Osteoblast (primary cell): ENCODE measurements at places on chromosomes 7 and 10. TPM values are rescaled to one million over a fixed set of nuclear protein-coding genes. Genes with fewer than 3 reads are reported as not detected.

- peaks cover under 1% of the 10 kb centered on the region for H3K4me1 ChIP-seq
- no peak overlapping the region for H3K27ac ChIP-seq
- H3K36me3 ChIP-seq, result no peaks in the 10 kb centered on the region
- no peaks in the 10 kb centered on the region for H3K27me3 ChIP-seq
- H3K4me3 ChIP-seq, result no peak overlapping the region
- DNase-seq, result no peak
Observed at GRCh38 chr7:121187222-121187621, 141.6 kb upstream of the WNT16 start.

DNA sequence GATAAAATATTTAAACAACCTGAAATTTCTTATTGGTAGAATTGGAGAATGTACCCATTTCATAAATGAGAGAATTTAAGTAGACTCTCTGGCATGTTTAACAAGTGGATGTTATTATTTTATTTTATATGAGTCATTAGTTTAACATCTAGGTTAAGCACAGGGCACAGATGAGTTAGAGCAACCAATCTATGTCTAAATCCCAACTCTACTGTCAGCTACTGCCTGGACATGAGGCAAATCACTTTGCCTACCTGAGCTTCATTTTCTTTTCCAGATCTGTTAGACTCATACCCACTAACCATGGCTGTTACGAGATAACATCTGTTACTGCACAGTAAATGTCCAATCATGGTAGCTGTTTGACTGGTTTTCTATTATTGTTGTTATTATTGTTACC is 251.1 kb downstream of the INHBA start:
- no peaks in the 10 kb centered on the region for H3K27me3 ChIP-seq
- no peak for DNase-seq
- H3K27ac ChIP-seq, result no peak overlapping the region
- no peaks in the 10 kb centered on the region for H3K36me3 ChIP-seq

Gene OR6B1
- not detected in 2 replicates for total RNA-seq

GRCh38 chr10:80136134-80136571 is 3.6 kb downstream of the PLAC9 start:
- peaks cover 40% of the 10 kb centered on the region for H3K4me1 ChIP-seq
- peak overlapping the region; percentile 89 for H3K27ac ChIP-seq
- no peaks in the 10 kb centered on the region for H3K27me3 ChIP-seq

DNA sequence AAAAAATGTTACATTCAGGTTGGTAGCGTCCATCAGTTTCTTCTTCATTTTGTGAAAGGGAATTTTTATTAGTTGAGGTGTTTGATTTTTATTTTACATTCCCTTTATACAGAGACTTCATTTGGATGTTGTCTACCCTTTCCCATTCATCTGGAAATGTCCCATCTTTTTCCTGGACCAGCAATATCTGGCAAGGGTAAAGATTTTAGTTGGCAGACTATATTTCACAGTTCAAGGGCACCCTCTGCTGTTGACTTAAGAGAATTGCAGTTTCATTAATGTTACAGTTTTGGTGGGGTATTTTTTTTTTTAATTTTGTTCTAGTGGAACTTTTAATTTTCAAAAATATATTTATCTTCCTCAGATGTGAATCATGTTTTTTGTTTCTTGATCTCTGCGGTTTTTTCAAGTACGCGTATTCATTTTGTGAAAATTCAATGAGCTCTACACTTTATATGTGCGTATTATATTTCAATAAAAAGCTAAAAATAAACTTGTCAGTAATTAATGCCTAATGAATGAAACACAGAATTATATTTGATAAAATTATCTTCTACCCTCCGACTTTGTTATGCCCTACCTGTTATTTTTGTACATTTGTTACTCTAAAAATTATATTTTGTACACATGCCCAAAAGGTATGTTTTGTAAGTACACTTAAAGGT is 97.9 kb upstream of the KLF14 start:
- no peak overlapping the region for H3K27ac ChIP-seq
- H3K36me3 ChIP-seq, result no peaks in the 10 kb centered on the region
- H3K4me3 ChIP-seq, result no peak overlapping the region
- no peaks in the 10 kb centered on the region for H3K27me3 ChIP-seq
- no peaks in the 10 kb centered on the region for H3K4me1 ChIP-seq

DNA sequence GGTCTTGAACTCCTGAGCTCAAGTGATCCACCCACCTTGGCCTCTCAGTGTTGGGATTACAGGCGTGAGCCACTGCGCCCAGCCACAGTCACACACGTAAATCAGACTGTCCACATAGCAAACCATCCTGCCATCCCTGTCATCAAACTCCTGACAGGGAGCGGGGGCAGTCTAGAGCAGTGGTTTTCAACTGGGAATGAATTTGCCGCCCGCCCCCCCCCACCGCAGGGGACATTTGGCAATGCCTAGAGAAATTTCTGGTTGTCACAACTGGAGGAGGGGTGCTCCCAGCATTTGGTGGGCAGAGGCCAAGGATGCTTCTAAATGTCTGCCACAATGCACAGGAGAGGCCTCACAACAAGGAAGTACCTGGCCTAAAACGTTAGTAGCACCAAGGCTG is 24.1 kb downstream of the CAMK2G start:
- peaks cover 5% of the 10 kb centered on the region for H3K4me1 ChIP-seq
- H3K27ac ChIP-seq, result no peak overlapping the region
- DNase-seq, result no peak
- H3K27me3 ChIP-seq, result no peaks in the 10 kb centered on the region
- H3K36me3 ChIP-seq, result peaks cover 43% of the 10 kb centered on the region

Gene MMRN2
- total RNA-seq, result 1.1 and 3.5 TPM in 2 replicates

Gene HSPA14
- 11.9 and 12.7 TPM in 2 replicates for total RNA-seq

- no peak for DNase-seq
- no peak overlapping the region for H3K27ac ChIP-seq
- H3K4me3 ChIP-seq, result no peak overlapping the region
- no peaks in the 10 kb centered on the region for H3K36me3 ChIP-seq
Observed at GRCh38 chr7:30178748-30179436, 44.1 kb downstream of the MTURN start.

Gene A1CF
- not detected in 2 replicates for total RNA-seq

Gene DUS4L
- 5.4 and 8.5 TPM in 2 replicates for total RNA-seq

DNA sequence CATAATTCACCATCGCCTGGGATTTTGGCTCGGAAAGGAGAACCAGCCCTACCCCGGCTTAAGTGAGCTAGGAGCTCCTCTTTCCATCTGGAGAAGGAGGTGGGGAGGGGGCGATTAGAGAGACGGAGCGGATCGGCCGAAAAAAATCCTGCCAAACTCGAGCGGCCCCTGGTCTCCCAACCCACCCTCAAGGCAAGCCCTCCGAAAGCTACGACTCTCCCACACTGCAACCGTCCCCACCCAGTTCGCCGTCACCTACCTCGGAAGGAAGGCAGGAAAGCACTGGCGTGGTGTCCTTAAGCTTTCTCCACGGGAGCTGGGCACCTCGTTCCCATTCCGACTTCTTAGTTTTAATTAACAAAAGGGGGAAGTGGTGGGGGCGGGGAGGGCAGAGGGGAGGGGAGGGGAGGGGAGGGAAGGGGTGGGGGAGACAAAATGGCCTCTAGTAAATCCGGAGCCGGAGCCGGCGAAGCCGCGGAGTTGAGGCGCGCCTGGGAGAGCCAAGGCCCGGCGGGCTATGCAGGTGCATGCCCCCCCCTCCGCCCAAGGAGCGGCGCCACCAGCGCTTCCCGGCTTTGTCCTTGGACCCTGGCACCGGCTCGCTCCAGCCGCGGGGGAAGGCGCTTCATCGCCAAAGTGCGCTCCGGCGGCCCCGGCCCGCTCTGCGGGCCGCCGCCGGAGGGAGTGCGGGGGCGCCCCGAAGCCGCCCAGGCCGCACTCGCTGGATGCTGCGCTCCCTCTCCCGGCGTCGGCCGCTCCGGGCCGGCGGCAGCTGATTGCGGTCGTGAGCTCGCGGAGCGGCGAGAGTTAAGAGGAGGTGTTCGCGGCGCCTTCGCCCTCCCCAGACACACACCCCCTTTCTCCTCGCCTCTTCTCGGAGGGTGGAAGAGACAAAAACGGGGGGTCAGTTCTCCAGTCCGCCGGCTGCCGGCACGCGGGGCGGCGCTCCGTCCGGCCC is at the start of gene LRRC4:
Gene LRRC4 (minus strand): TSS at position 784 of the 958 bp plus-strand sequence. CDS start 797 bp downstream, outside the sequence.
- H3K4me3 ChIP-seq, result peak within 1 kb of the TSS; percentile 67

DNA sequence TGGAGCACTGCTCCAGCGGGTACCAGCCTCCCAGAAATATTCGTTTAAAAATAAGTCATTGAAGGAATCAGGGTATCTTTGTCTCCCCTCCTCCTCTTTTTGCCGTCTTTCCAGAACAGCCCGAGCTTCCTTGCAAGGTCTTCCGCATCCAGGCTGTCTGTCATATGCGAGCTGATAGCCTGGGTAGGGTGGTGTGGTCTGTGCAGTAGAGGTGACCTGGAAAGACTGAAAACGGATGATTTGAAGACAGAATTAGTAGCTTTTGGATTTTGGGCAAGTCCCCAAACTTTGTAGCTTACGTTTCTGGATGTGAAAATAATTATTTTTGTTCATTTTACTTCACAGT is 480 bp downstream of the VPS50 start:
- no peaks in the 10 kb centered on the region for H3K27me3 ChIP-seq
- DNase-seq, result no peak
- H3K36me3 ChIP-seq, result no peaks in the 10 kb centered on the region
- peak overlapping the region; percentile 87 for H3K4me3 ChIP-seq
- H3K4me1 ChIP-seq, result peaks cover 13% of the 10 kb centered on the region

Gene PNLIPRP2
- total RNA-seq, result not detected in 2 replicates

GRCh38 chr10:76040830-76041220 is 609.4 kb downstream of the LRMDA start:
- no peak for DNase-seq
- peaks cover 3% of the 10 kb centered on the region for H3K4me1 ChIP-seq
- peaks cover 3% of the 10 kb centered on the region for H3K27me3 ChIP-seq
- H3K36me3 ChIP-seq, result no peaks in the 10 kb centered on the region
- H3K27ac ChIP-seq, result no peak overlapping the region

- no peak overlapping the region for H3K27ac ChIP-seq
- DNase-seq, result no peak
- peaks cover 5% of the 10 kb centered on the region for H3K27me3 ChIP-seq
- no peaks in the 10 kb centered on the region for H3K36me3 ChIP-seq
- H3K4me1 ChIP-seq, result no peaks in the 10 kb centered on the region
- H3K4me3 ChIP-seq, result no peak overlapping the region
Observed at GRCh38 chr10:75910032-75910431, 478.6 kb downstream of the LRMDA start.

DNA sequence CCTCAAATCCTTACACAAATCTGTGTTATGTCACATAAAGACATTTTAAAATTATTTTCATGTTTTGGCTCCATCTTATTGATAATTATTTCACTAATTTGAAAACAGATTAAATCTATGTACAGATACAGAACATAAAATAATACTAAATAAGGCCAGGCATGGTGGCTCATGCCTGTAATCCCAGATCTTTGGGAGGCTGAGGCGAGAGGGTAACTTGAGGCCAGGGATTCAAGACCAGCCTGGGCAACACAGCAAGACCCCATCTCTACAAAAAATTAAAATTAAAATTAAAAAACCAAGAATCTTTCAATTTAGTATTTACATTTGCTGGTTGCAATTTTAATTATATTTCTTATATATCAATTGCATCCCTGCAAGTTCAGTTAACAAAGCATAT is 246.4 kb upstream of the MKLN1 start:
- no peaks in the 10 kb centered on the region for H3K27me3 ChIP-seq
- peaks cover 19% of the 10 kb centered on the region for H3K4me1 ChIP-seq
- no peak for DNase-seq
- no peak overlapping the region for H3K4me3 ChIP-seq
- peaks cover 12% of the 10 kb centered on the region for H3K36me3 ChIP-seq

GRCh38 chr7:47301657-47302295 is 280.1 kb downstream of the TNS3 start:
- H3K36me3 ChIP-seq, result peaks cover 57% of the 10 kb centered on the region
- DNase-seq, result peak; percentile 60
- no peaks in the 10 kb centered on the region for H3K4me1 ChIP-seq
- H3K27ac ChIP-seq, result no peak overlapping the region

DNA sequence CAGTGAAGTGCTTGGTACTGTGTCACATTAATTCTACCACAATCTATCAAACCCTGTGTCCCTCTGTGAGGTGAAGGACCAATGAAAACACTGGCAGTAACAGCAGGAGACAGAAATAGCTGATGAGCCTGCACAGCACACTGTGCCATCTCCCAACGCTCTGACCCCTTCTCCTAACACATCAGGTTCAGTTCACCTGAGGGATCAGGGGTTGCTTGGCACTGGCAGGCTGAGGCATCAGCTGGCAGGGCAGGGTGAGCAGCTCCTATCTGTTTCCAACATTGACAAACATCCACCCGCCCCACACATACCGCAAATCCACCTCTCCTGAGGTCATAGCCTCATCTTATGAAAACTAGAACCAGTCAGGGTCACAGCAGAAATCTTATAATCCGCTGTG is 120.9 kb downstream of the ICA1 start:
- no peak for DNase-seq
- no peak overlapping the region for H3K27ac ChIP-seq
- H3K4me3 ChIP-seq, result no peak overlapping the region
- no peaks in the 10 kb centered on the region for H3K4me1 ChIP-seq
- H3K27me3 ChIP-seq, result no peaks in the 10 kb centered on the region

Gene DTX2
- total RNA-seq, result 11.5 and 14.5 TPM in 2 replicates

DNA sequence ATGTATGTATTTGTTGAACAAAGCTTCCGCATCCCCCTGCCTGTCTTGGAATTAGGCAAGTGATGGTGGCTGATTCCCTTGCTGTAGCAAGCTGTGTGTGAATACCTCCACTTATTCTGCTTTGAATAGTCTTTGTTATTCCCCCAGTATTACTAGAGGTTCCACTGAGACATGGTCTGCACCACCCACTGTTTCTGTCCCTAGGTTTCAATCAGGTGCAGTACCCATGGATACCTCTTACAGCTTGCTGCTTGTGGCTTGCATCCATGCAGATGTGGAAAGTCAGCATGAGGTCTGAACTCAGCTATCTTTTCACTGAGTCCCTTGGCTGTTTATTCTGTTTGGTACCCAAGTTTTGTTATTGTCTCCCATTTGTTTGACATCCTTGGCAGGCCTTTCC is 447.4 kb downstream of the GRM8 start:
- H3K27me3 ChIP-seq, result no peaks in the 10 kb centered on the region
- H3K4me1 ChIP-seq, result no peaks in the 10 kb centered on the region
- no peaks in the 10 kb centered on the region for H3K36me3 ChIP-seq
- no peak overlapping the region for H3K27ac ChIP-seq
- DNase-seq, result no peak

Gene HOXA7
- 3.6 and 4.4 TPM in 2 replicates for total RNA-seq

- no peaks in the 10 kb centered on the region for H3K27me3 ChIP-seq
- no peak overlapping the region for H3K27ac ChIP-seq
- H3K4me3 ChIP-seq, result no peak overlapping the region
- H3K4me1 ChIP-seq, result no peaks in the 10 kb centered on the region
Observed at GRCh38 chr7:51244053-51244452, 72.6 kb downstream of the COBL start.

- H3K4me3 ChIP-seq, result peak overlapping the region; percentile 89
- H3K27ac ChIP-seq, result peak overlapping the region; percentile 82
- peak; percentile 95 for DNase-seq
Observed at GRCh38 chr10:103451091-103451813, 918 bp downstream of the CALHM2 start.

DNA sequence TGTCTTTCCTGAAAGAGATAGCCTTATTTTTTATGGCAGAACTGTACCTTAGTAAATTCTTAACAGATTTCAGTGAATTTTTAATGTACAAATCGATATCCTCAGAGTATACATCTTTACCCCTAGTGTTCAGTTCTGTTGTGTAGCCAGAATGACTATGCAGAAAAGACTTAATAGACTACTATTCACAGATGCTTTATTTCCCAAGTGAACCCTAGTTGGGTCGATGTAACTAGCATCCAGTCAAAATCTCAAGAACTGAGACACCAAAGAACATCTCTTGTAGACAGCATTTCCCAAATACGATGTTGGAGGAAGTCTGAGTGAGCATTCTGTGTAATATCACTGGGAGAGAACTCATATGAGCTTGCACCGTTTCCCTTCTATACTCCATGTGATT is 1.5 kb downstream of the AKR1C3 start:
- H3K4me1 ChIP-seq, result peaks cover 5% of the 10 kb centered on the region
- DNase-seq, result peak; percentile 22
- H3K27ac ChIP-seq, result no peak overlapping the region
- H3K4me3 ChIP-seq, result peak overlapping the region; percentile 75
